ENCODE measurements at places on chromosomes 11 and 22.

- DNase-seq, result no peak
Measured at GRCh38 chr11:103483996-103484395, 374.8 kb downstream of the DYNC2H1 start.

GRCh38 chr11:16897470-16898061 is 116.6 kb downstream of the PLEKHA7 start:
- DNase-seq, result no peak

- no peak for DNase-seq
Measured at GRCh38 chr11:75740681-75741080, 23.0 kb downstream of the MOGAT2 start.

GRCh38 chr11:44863231-44863630 is 87.5 kb downstream of the TP53I11 start:
- DNase-seq, result no peak

- no peak for DNase-seq
Measured at GRCh38 chr11:69930081-69931059, 111.2 kb upstream of the FGF3 start.

DNA sequence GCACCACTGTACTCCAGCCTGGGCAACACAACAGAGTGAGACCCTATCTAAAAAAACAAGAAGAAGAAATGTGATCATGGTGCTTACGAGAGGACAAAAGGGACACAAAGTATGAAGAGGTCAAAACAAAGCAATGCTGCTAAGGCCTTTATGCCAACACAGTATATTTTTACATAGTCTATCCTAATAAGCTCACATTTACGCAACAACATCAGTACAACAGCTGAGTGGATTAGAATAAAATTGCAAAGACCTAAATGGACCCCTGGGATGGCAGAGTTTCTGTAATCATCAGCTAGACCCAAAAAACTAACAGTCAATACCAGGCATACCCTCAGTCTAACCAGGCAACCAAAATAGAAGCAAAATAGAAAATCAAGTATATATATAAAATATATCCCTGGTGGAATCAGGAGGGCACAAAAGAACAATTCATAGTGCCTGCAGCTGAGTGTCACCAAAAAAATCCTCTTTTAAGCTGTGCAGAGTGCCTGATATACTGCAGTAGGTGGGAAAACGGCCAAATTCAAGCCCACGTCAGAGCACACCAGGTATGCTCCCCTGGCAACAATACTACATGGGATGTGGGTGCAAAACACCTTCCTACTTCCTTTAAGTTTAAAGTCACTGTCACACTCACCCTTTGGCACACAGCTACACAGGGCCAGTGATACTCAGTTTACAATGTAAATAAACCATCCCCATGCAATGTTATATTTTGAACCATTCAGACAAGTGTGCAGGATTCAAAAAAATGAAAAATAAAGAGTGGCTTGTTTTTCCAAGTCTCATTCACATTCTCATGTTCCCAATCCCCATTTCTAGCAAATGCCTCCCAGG is 57.8 kb downstream of the RBFOX2 start:
- no peak for DNase-seq

DNA sequence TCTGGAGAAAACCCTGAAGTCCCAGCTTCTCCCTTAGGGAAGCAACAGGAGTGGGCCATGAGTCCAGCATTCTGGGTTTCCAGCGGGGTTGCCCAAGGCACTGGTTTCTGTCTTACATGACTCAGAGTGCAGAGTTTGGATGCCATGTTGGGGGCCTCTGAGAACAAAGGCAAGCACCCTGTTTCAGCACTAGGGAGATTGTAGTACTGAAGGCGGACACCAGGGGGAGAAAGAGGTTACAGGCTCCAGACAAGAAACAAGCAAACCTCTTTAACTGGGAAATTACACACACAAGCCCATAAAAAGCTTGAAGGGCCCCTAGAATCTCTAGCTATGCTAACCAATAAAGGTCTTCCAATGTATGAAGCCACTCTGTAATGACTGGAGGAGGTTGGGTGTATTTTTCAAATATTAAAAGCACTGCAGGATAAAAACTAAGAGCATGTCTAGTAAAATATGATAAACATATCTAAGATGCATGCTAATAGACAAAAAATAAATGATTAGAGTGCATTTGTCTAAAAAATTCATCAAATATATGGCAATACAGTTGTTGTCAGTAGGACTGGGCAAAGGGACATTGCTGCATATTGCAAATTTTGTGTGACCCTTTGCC is 7.1 kb downstream of the MS4A6E start:
- DNase-seq, result peak; percentile 60

DNA sequence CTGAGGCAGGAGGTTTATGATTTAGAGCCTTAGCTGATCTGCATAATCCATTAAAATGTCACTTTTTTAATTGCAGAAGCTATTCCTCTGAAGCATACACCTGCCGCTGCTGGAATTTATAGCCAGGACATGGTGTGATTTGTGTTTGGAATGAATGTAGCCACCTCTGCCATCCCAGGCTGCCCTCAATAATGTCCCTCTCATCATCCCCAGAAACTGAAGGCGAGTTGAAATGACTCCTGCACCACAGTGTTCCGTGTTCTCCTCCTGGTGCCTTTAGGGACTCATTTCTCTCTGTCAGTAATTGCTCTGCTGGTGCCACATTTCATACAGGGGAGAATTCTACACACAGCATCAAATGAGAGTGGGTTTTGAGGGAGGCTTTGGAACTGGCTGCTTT is 191.0 kb downstream of the C11orf91 start:
- DNase-seq, result no peak

DNA sequence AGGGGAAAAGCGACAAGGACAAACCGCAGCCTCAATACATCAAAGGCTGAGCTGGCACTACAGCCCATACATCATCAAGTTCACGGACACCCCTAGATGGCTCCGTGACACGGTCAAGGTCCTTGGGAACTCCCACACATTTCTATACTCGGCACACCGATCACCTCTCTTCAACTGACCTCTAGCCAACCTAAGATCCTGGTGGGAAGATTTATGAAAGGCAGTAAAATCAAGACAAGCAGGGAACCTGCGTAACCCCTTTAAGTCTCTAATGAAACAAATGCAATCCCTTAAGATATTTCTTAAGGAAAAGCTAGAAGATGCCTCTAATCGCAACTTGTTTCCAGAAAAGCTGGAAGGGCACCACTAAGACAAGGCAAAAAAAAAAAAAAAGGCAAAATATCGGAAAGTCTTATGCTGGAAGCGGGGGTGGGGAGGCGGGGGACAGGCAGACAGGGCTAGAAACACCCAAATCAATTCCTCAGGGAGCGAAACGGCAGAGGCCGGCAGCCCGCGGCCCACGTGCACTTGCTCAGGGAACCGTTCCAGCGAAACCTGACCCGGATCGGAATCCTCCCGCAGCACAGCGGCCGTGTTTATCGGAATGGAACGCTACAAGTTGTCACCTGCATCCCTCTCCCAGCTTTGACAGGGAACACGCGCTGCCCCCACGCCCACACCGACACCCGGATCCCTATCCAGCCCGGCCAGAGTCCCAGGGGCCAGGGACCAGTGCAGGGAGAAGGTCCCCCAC is 1.4 kb downstream of the ARHGAP20 start:
- DNase-seq, result peak; percentile 31

- no peak for DNase-seq
Measured at GRCh38 chr11:94793822-94794221, 25.7 kb downstream of the AMOTL1 start.

- DNase-seq, result no peak
Measured at GRCh38 chr22:46117206-46118199, 32.8 kb upstream of the PPARA start.

- DNase-seq, result peak; percentile 11
Measured at GRCh38 chr11:58957922-58958321, 18.6 kb downstream of the GLYATL1 start.

DNA sequence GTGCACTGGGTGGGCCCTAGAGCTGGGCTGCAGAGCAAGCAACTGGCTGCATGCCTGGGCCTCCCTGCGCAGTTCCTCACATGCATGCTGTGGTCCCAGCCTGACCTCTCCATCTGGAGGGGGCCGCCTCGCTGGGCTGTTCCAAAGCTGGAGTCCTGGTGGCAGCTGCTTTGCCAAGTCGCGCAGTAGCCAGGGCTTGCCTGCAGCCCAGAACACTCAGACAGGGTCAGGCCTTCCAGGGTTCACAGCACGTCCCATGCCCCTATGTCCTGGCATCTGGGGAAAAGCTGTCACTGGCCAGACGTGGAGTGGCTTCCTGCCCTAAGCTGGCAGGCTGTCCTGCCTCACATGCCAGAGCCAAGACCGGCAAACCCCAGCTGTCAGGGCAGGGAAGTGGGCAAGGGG is 16.5 kb upstream of the CDC42EP2 start:
- no peak for DNase-seq

DNA sequence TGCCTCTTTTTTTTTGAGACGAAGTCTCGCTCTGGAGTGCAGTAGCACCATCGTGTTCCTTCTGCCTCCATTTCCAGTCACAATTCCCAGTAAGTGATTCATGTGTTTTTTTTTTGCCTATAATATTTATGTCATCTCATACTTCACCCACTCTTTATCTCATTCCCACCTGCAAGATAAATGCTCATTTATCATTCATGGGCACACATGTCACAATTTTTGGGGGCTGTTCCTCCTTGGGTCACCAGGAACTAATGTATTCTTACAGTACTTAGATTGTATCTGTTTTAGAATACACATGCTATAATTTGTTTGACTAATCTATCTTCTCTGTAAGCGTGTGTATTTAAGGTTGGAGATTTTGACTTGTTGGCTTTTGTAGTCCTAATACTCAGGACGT is 222.7 kb downstream of the SWAP70 start:
- DNase-seq, result no peak

DNA sequence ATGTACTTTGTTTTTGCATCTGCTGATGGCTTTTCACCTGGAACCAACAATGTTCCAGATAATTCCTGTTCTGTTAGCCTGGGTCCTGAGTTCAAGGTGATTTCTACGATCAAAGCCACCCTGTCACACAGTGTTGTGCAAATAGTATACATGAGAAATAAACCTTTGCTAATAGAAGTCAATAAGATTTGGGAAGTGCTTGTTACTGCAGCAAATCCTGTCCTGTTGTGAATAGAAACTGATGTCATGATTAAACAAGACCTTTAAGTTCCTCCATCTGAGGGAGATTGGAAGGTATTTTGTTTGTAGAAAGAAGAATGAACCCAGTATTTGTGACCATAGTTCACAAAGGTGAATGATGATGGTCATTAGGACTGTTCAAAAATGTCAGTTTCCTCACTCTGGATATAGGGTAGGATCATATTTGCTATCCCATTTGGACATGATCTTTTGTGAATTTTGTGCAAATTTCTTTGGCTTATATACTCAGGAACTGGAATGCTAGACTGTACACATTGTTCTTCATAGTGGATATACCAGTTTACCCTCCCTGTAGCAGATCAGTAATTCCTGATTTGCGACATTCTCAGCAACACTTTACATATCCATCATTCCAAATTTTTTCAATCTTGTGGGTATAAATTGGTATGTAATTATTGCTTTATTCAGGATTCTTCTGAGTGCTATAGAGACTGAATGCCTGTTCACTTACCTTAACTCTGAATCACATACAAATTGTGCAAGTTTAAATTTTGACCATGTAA is 428.5 kb downstream of the METTL15 start:
- DNase-seq, result no peak

GRCh38 chr22:40363059-40363458 is 7.3 kb upstream of the SGSM3 start:
- DNase-seq, result no peak

DNA sequence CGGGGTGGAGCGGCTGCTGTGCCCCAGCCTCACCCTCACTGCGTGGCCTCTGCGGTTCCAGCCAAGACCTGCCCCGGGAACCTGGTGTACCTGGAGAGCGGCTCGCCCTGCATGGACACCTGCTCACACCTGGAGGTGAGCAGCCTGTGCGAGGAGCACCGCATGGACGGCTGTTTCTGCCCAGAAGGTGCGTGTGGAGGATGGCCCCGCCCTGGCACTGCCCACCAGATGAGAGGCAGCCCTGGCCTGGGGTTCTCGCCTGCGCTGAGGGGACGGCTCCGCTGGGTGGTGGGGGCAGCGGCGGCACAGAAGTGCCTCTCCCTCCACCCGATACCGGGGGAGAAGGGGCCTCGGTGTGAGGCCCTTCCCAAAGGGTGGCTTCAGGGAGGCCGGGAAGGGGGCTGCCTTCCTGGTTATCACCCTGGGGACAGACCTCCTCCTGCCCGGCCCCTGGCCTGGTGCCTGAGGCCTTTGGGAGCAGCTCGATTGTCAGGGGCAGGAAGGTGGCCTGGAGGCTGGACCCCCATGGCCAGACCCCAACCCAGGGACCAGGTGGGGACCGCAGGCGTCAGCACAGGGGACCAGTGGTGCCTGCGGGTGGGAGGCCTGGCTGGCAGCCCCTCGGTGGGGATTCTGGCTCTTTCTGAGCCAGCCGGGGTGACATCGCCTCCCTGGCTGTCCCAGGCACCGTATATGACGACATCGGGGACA is 7.1 kb downstream of the MUC2 start:
- DNase-seq, result no peak

- DNase-seq, result no peak
Measured at GRCh38 chr11:47078751-47079521, 97.7 kb downstream of the ARFGAP2 start.

- DNase-seq, result no peak
Measured at GRCh38 chr11:135008001-135008405, 596.0 kb upstream of the B3GAT1 start.

GRCh38 chr11:102177974-102178631 is 67.9 kb downstream of the YAP1 start:
- no peak for DNase-seq

GRCh38 chr11:82631722-82632630 is 101.7 kb downstream of the FAM181B start:
- peak; percentile 7 for DNase-seq

Data from GM20000 (cell line).